ENCODE measurements at places on chromosomes 12 and 14. TPM values are rescaled to one million over a fixed set of nuclear protein-coding genes. Genes with fewer than 3 reads are reported as not detected.

MUCL1 gene
- polyA plus RNA-seq = not detected

P2RX7 gene
- 5.2 TPM for polyA plus RNA-seq

DNA sequence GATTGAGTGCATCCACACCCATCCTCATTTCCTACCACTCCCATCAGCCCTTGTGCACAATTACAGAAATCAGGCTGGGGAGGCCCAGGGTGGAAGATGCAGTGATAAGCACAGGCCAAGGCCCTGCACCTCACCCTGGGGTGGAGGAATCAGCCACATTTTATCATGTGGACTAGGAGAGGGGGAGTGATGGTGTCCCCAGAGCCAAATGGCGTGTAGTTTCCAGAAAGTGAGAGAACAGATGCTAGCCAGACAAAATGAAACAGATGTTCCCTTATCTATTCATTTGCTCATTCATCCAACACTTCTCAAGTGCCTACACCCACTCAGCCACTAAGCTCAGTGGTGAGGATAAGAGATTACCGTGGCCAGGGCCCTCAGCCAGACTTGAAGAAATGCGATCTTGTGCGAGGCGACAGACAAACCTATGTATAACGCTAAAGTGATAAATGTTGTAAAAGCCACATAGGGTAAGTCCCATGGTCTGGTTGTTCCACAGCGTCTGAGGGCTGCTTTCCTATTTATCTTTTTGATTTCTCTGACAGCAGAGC lies 93.6 kb downstream of the STAB2 start:
- peak overlapping the region; percentile 51 for H3K27ac ChIP-seq
- no peak for DNase-seq
- no peaks in the 10 kb centered on the region for H3K27me3 ChIP-seq
- peaks cover 3% of the 10 kb centered on the region for H3K36me3 ChIP-seq

- DNase-seq = no peak
- peaks cover 51% of the 10 kb centered on the region for H3K4me1 ChIP-seq
Observed at GRCh38 chr12:29726741-29727348, 56.9 kb downstream of the TMTC1 start.

NID2 gene
- 1.4 TPM for polyA plus RNA-seq

KRT6C gene
- 0.03 TPM for polyA plus RNA-seq

ACSM4 gene
- polyA plus RNA-seq = not detected

MYL6 gene
- 3,098 TPM for polyA plus RNA-seq

DNA sequence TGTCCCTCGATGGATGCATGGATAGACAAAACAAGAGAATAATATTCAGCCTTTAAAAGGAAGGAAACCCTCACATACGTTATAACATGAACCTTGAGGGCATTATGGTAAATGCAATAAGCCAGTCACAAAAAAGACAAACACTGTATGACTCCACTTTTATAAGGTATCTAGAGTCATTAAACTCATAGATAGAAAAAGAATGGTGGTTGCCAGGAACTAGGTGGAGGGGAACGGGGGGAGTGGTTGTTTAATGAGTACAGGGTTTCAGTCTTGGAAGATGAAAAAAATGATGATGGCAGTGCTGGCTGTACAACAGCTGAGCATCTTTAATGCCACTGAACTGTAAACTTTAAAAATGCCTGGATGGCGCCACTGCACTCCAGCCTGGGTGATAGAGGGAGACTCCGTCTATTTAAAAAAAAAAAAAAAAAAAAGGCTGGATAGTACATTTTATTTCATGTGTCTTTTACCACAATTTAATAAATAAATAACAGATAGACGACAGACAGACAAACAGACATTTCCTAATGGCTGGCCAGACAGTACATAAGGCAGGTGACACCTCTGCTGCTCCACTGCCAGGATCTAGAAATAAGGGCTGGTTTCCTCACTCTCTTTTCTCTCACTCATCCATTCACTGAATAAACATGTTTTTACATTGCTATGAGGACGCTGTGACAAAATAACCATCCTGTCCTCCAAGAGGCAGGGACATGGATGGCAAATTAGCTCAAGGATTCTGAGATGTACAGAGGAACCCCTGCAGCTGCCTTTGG lies 118.8 kb downstream of the FOXN3 start:
- H3K4me3 ChIP-seq = no peak overlapping the region
- H3K4me1 ChIP-seq = peaks cover 12% of the 10 kb centered on the region
- H3K27me3 ChIP-seq = no peaks in the 10 kb centered on the region
- H3K27ac ChIP-seq = no peak overlapping the region

DNA sequence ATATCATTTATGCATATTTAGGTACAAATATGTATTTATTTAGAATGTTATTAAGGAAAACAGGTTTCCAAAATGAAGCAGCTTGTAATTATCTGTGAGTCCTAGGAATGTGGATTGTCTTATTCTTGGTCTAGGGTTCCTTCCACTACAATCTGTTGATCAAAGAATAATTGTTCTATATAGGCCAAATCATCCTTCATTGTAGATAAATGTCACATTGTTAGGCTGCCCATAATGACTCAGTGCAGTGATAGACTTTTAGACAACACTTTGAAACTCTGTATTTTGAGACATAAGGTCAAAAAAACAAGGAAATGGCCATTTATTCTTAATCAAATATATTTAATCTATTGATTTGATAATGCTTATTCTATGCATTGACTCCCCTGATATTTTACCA lies 283.0 kb downstream of the ACSS3 start:
- H3K36me3 ChIP-seq = no peaks in the 10 kb centered on the region
- H3K4me1 ChIP-seq = no peaks in the 10 kb centered on the region
- H3K27ac ChIP-seq = no peak overlapping the region
- H3K4me3 ChIP-seq = no peak overlapping the region

CLEC2A gene
- polyA plus RNA-seq = not detected

DNA sequence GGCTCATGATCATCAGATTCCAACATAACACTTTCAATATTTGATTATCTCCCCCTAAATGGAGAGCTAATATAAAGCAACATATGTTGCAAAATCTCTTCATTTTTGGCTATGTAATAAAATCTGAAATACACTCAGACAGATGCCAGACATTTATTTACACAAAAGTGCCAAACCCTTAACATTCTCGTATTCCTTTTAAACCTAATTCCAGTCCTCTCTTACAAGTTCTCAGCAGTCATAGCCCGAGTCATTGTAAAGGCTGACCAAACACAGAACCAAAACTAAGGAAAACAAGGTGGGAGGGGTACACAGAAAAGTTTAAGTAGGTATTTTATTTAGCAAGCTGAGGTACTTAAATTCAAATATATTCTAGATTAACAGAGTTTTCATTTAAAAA lies 81.4 kb downstream of the LRP6 start:
- no peaks in the 10 kb centered on the region for H3K27me3 ChIP-seq
- no peak overlapping the region for H3K4me3 ChIP-seq
- H3K27ac ChIP-seq = no peak overlapping the region
- no peaks in the 10 kb centered on the region for H3K4me1 ChIP-seq

DNA sequence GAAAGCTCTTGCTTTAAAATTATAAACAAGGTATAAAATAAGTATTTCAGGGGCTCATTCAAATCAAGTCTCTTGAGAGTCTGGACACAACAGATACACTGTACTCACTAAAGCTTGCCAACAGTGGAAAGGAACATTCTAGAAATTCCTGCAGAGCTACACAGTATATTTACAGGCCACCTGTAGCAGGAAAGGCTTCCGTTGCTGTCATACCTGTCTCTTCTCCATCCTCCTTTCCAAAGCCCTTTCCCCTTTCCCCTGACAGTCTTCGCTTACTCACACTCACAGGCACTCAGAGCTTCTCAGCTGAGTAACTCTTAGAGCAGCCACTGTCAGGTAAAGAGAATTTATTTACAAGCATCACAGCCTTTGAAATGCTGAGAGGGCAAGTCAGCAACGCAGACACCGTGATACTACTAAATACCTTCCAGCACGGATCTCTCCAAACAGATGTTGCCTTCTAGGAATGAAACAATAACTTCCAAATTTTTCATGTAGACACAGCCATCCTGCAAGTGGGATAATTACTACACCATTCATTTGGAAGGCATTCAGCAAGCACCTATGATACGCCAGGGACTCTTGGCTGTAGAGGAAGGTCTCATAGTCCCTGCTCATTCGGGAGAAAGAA lies 167.9 kb downstream of the FOXN3 start:
- no peak for DNase-seq
- H3K4me1 ChIP-seq = no peaks in the 10 kb centered on the region
- H3K27ac ChIP-seq = no peak overlapping the region
- H3K36me3 ChIP-seq = no peaks in the 10 kb centered on the region
- no peak overlapping the region for H3K4me3 ChIP-seq

NUAK1 gene
- polyA plus RNA-seq = 0.59 TPM

- no peak for DNase-seq
- H3K4me3 ChIP-seq = no peak overlapping the region
- H3K4me1 ChIP-seq = no peaks in the 10 kb centered on the region
- H3K27me3 ChIP-seq = no peaks in the 10 kb centered on the region
- no peaks in the 10 kb centered on the region for H3K36me3 ChIP-seq
- no peak overlapping the region for H3K27ac ChIP-seq
Observed at GRCh38 chr14:34685819-34686428, 28.5 kb downstream of the CFL2 start.

DNA sequence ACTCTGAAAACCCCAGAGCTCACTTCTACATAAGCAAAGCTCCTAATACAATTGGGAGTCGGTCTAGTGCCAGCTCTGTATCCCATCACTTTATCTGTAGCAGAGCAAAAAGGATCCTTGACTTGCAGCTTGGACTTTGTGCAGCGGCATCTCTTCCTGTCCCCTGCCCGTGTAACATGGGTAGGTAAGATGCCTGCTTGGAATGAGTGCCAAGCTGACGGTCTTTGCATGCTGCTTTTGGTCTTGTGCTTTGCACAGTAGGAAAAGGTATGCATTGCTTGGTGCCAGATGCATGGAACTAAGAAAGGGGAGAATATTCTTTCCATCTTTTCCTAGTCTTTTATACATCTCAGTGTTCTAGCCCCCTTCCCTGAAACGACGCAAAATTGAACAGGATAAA lies 6.9 kb upstream of the PLEKHH1 start:
- no peak for DNase-seq
- H3K4me3 ChIP-seq = no peak overlapping the region
- no peak overlapping the region for H3K27ac ChIP-seq
- peaks cover 38% of the 10 kb centered on the region for H3K27me3 ChIP-seq

GRCh38 chr12:11598900-11599299 lies 50.6 kb upstream of the ETV6 start:
- no peaks in the 10 kb centered on the region for H3K27me3 ChIP-seq
- H3K36me3 ChIP-seq = no peaks in the 10 kb centered on the region
- H3K4me1 ChIP-seq = peaks cover 12% of the 10 kb centered on the region
- no peak overlapping the region for H3K4me3 ChIP-seq
- no peak overlapping the region for H3K27ac ChIP-seq
- DNase-seq = no peak

DNA sequence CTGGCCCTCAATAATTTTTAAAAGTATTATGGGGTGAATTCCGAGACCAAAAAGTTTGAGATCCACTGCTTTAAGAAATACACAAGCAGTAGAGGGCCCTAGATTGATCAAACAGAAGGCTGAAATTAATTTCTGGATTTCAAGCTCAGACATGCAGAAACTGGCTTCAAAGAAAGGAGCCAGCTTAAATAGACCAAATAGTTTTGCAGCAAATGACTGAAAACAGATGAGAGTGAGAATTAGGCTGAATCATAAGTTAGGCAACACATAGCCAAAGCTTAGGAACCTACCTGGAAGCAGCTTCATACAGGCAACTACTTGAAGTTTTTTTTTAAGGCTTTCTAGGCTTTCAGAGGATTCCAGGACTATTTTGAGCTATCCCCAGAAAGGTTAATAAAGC lies 12.4 kb downstream of the ATF7 start:
- H3K4me1 ChIP-seq = peaks cover 36% of the 10 kb centered on the region
- no peak overlapping the region for H3K4me3 ChIP-seq
- DNase-seq = no peak
- H3K27ac ChIP-seq = no peak overlapping the region
- H3K27me3 ChIP-seq = no peaks in the 10 kb centered on the region
- H3K36me3 ChIP-seq = peaks cover 63% of the 10 kb centered on the region

GRCh38 chr14:37763266-37763665 lies 167.8 kb downstream of the TTC6 start:
- no peak for DNase-seq
- H3K4me3 ChIP-seq = no peak overlapping the region
- no peaks in the 10 kb centered on the region for H3K27me3 ChIP-seq
- H3K4me1 ChIP-seq = no peaks in the 10 kb centered on the region

ASCL1 gene
- 0.02 TPM for polyA plus RNA-seq

GRCh38 chr14:48936849-48937248 lies 649.3 kb downstream of the RPS29 start:
- no peaks in the 10 kb centered on the region for H3K4me1 ChIP-seq
- no peak overlapping the region for H3K4me3 ChIP-seq
- H3K36me3 ChIP-seq = no peaks in the 10 kb centered on the region
- no peak overlapping the region for H3K27ac ChIP-seq
- no peak for DNase-seq
- H3K27me3 ChIP-seq = no peaks in the 10 kb centered on the region

- no peaks in the 10 kb centered on the region for H3K36me3 ChIP-seq
- no peak for DNase-seq
- H3K4me1 ChIP-seq = peaks cover 22% of the 10 kb centered on the region
Observed at GRCh38 chr14:92325835-92326234, 2.9 kb downstream of the SLC24A4 start.

DNA sequence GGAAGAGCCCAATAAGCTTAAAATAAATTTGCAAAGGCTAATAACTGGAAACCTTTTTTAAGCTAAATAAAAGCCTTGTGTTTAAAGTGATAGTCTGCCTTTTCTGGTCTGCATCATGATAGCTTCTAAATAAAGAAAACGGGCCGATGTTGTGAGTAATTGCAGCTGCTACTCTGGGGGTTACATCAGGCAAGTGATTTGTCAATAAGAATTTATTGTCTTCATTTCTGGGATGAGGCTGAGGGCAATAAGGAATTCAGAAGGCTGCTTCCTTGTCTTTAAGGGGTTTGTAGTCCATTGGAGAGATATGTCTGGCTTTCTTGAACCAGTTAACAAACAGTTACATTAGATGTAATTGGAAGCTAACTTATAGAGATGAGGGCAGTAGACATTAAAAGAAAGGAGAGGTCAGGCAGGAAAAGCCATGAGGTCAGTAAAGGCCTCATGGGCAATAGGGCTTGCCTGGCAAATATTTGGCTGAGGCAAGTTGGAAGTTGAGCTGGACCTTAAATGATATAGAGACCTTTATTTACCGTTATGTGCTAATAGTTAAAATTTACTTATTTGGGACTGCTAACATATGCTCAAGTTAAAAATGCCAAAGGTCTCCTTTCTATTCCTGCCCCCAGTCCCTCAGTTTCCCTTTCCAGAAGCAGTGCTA lies 85.0 kb downstream of the CRADD start:
- no peaks in the 10 kb centered on the region for H3K36me3 ChIP-seq
- H3K4me3 ChIP-seq = no peak overlapping the region
- H3K27ac ChIP-seq = peak overlapping the region; percentile 41

Data from spleen (tissue), 13 donors.